Activated naive CD4-positive, alpha-beta T cell (primary cell): ENCODE measurements at places on chromosomes 3 and 15.

GRCh38 chr3:180223268-180223667 lies 186.5 kb upstream of the PEX5L start:
- no peak for DNase-seq

DNA sequence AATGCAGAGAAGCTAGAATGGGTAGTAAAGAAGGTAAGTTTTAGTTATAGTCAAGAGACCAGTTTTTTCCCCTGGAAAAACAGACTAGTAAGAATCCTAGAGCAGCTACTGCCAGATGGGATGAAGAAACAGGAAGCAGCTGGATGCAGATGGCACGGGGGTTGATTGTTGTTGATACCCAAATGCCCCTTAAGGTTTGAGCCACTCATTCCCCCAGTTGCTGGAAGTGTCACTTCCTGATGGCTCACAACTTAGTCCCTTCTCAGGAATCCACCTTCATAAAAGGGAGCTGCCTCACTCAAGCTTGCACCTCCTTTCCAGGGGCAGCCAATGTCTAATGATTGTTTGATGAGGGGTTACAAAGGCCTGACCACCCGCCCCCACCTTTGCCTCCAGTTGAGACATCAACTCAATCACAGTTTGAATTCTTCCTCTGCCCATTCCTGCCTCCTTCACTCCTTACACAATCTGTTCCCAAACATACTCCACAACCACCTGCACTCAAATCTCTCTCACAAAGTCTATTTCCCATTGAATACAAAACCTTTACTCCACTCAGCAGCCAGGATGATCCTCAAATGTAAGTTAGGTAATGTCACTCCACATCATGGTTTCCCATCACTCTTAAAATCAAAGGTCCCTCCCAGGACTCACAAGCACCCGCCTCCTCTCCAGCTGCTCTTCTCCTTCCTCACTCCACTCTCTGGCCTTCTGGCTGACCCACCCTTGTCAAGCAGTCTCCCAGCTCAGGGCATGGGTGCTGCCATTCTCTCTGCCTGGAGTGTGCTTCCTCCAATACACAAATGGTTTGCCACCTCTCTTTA lies 450.1 kb upstream of the THBS1 start:
- no peak for DNase-seq

GRCh38 chr3:140580746-140581145 lies 97.1 kb upstream of the TRIM42 start:
- no peak for DNase-seq

DNA sequence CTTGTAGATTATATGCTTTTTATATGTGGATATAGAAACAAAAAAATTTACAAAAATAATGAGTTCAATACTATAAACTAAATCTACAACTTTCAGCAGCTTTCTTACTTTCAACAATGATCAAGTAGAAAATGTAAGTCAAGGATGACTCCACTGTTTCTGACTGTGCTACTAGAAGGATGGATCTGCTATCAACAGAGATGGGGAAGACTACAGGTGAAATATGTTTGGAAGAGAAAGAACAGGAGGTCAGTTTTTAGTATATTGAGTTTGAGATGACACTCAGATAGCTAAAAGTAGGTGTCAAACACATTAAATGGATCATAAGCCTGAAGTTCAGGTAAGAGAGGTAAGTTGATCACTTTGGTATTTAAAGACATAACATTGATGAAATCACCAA lies 107.5 kb downstream of the TBC1D5 start:
- no peak for DNase-seq

DNA sequence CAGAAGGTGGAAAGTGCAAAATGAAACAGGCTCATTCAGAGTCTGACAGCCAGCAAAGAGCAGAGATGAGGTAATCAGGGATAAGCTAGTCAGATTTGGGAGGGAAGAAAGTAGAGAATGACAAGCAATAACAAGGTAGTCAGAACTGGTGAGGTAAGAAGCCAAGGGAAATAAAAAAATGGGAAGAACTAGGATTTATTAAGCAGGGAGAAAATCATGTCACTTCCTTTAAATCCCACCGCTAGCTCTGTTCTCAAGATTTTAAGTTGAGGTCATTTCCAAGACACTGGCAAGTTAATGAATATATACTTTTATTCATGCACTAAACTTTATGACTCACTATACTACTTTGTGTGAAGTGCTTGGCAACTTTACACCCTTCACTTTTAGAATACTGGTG lies 1106.8 kb downstream of the IGSF11 start:
- no peak for DNase-seq

GRCh38 chr3:167723025-167723512 lies 11.6 kb downstream of the PDCD10 start:
- no peak for DNase-seq
